Fibroblast of villous mesenchyme (primary cell): ENCODE measurements at places on chromosomes 13 and 19. TPM values are rescaled to one million over a fixed set of nuclear protein-coding genes. Genes with fewer than 3 reads are reported as not detected.
A peak's percentile ranks its signal among the peaks of the same experiment; 100 is the strongest.

Gene CLDN10
- not detected in 2 replicates for total RNA-seq

Gene CNMD
- total RNA-seq: not detected in 2 replicates

Gene ZNF565
- total RNA-seq: 1.6 and 4.3 TPM in 2 replicates

Gene FGF21
- total RNA-seq: not detected in 2 replicates

Gene CEACAM4
- not detected in 2 replicates for total RNA-seq

Gene F10
- total RNA-seq: 8.7 and 12.5 TPM in 2 replicates

- peak; percentile 22 for DNase-seq
Observed at GRCh38 chr13:27455331-27455855, 5.0 kb upstream of the MTIF3 start.

DNA sequence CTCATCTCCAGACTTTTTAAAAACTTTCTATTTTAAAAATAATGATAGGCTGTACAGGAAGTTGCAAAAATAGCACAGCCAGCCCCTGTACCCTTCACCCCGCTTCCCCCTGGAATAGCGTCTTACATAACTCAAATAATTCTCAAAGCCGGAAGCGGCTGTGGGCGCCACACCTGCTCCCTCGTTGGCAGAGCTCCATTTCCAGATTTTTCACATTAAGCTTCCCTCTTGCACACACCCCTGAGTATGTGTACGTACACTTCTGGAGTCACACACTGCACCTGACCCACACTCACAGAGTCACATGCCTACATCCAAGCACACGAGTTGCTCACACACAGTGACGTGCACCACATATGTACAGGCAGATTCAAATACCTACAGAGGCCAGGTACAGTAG lies 24.9 kb upstream of the DPP9 start:
- DNase-seq: no peak

- no peak for DNase-seq
Observed at GRCh38 chr13:21895779-21896178, 224.9 kb downstream of the FGF9 start.

DNA sequence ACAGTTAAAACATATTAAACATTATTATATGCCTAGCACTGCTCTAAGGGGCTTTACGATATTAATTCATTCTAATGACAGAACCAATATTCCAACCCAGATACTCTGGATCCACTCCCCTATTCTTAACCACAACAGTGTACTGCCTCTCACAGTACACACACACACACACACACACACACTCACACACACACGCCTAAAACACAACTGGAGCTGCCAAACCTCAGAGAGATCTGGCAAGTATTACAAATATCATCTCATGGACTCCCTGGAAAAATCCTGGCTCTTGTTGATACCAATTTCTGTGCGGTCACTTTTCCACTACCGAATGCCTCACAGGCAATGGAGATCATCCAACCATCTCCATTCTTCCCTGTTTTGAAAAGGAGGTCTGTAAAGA lies 1.3 kb downstream of the ZNF780A start:
- peak; percentile 7 for DNase-seq

DNA sequence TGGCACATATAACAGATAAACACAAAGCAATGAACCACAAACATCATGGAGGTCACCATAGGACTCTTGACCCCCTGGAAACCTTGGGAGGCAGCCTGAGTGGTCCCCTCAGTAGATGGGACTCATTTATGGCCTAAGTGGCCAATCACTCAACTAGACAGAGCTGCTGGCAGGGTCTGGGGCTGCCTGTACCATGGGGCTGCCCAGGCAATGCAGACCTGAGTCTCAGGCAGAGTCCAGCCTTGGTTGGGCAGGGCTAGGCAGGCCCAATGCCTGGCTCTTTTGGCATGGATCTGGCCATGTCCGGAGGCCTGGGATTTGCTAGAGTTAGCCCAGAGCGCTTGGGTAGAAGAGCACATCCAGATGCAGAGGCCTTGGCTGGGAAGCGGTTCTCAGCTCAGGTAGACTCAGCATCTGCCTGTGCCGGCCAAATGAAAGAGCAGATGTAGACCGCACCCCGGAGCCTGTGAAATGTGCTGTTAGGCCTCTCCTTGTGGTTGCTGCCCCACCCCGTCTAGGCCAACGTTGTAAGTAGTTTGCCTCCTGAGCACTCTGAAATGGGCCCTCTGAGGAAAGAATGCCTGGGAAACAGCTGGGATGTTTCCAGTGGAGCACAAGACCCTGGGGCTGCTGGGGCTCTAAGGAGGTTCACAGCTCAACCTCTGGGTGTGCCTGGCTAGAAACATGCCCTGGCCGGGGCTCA lies 171.2 kb downstream of the ZNF536 start:
- DNase-seq: no peak

DNA sequence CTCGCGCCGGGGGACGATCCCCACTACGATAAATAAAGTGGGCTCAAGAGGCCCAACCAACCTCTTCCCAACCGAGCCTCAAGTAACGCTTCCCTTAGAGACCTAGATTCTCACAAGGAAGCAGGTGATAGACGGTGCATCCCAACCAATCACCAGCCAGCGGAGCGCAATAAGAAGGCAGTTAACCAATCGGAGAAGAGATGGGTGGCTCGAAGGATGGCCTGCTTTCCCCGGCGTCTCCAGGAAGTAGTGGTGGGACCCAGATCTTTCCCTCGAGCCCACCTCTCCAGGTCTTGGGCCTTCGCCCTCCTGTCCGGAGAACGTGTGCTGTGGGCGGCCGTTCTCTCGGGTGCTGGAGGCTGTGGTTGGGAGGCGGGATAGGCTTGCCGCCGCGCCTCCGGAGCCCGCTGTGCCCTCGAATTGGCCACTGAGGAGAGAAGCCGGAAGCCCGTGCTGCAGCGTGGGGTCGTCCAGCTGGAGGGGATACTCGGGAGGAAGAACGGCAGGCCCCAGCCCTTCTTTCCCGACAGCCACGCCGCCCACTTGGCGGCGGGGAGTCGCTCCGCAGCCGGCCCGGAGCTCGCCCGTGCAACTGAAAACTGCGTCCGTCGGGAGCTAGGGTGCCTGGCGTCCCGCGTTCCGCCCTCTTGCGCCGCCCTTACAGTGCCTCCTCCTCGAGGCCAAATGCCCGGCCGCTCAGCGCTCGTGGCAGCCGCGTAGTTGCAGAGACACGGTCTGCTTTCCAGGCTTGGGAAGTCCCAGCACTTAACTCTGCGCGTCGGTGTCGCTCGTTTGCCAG lies at the start of gene RNF6:
Gene RNF6, minus strand, starts transcription at position 594 of the 799 bp plus-strand sequence. CDS start 2,665 bp downstream, outside the sequence.
- DNase-seq: peak; percentile 99

DNA sequence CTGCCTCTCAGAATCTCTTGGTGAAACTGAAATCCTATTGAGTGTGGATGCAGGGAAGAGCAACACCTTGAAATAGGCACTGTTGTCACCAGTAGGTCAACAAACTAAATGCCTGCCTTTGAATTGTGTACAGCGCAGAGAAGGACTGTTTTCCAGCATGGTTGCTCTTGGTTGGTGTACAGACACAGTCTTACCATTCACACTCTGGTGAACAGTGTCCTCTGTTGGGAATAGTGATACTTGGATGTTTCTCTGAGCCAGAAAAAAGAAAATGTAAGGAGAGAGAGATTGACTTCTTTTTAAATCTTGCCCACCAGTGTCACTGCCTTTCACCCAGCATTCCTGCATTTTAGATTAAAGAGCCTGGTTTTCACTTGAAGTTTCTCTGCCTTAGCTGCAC lies 179.7 kb downstream of the STK24 start:
- DNase-seq: peak; percentile 30

GRCh38 chr13:84524586-84524985 lies 642.3 kb upstream of the SLITRK1 start:
- no peak for DNase-seq

DNA sequence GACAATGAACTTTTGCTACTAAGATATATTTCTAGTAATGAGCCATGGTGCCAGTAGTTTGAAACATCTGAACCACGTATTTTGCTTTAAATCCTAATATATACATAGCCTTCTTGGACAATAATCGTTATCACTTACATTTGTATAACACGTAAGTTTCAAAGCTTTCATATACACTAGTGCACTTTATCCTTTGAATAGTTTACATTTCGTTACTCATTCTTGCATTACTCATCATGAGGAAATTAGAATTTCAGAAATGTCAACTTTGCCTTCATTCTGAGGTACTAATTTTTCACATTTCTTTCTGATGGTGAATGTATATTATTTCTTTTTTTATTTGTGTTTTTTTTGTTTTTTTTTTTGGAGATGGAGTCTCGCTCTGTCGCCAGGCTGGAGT lies 5.8 kb downstream of the KBTBD7 start:
- DNase-seq: peak; percentile 47

DNA sequence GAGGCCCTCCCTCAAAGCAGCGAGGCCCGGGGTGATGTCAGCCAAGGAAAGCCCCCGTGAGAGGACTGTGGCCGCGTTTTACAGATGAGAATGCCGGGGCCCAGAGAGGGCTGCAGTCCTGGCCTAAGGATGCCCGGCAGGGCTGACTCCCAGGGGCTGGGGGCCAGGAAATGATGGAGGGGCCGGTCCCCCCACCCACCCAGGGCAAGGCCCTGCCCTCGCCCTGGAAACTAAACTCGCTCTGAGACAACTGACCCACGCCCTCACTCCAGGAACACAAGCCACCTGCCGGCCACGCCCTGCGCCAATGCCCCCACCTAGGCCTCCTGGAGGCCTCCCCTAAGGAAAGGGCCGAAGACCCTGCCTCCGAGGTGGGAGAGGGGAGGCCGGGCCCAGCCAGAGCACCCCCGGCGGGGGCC lies 7.2 kb downstream of the ZBTB7A start:
- no peak for DNase-seq

GRCh38 chr19:49950590-49950948 lies 10.4 kb downstream of the SIGLEC11 start:
- no peak for DNase-seq

GRCh38 chr13:100459747-100460146 lies 128.8 kb downstream of the GGACT start:
- DNase-seq: no peak

GRCh38 chr19:51457351-51458013 lies 772 bp downstream of the SIGLEC8 start:
- DNase-seq: no peak

DNA sequence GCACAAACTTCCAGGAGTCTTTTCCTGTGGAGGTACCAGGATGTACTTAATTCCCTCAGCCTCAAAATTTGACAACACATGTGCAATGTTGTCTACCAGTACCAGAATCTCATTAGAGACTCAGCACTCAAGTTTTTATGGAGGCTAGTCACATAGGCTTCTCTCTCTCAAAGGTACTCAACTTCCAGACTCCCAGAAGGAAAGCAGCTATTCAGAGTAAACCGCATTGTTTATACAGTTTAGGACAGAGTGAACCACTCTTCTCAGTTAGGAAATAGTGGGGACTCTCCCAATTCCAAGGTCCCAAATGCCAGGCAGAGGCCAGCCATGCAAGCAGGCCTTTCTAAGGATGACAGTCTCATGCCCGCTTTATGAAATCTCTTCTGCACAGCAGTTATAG lies 8.5 kb upstream of the C1QTNF9B start:
- DNase-seq: peak; percentile 48

GRCh38 chr19:45271098-45271734 lies 20.1 kb downstream of the MARK4 start:
- DNase-seq: no peak

GRCh38 chr13:30303269-30303668 lies 4.1 kb downstream of the KATNAL1 start:
- no peak for DNase-seq

GRCh38 chr13:79398915-79399314 lies 7.1 kb downstream of the RBM26 start:
- no peak for DNase-seq
